Fibroblast of skin of scalp (primary cell): ENCODE measurements at places on chromosomes 3 and 15.
A peak's percentile ranks its signal among the peaks of the same experiment; 100 is the strongest.

DNA sequence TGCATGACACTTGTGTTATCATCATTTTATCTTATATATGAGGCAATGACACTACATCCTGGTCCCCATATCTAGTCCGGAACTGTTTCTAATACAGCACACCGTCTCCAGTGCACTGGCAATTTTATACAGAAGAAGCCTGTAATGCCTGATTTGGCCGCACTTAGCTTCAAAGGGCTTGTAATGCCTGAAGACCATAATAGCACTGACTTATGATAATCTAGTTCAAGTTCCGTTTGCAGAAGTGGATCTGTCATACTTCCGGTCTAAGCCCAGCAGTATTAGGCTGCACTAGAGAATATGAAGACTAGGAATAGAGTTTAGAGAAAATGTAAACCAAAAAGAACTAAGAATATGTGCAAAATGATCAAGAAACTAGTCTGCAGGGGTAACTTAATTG lies 1.3 kb downstream of the BNIP2 start:
- peak; percentile 13 for DNase-seq

GRCh38 chr3:30227571-30228301 lies 378.7 kb upstream of the TGFBR2 start:
- peak; percentile 92 for DNase-seq

GRCh38 chr3:132009241-132009640 lies 25.6 kb downstream of the CPNE4 start:
- DNase-seq, result peak; percentile 14

DNA sequence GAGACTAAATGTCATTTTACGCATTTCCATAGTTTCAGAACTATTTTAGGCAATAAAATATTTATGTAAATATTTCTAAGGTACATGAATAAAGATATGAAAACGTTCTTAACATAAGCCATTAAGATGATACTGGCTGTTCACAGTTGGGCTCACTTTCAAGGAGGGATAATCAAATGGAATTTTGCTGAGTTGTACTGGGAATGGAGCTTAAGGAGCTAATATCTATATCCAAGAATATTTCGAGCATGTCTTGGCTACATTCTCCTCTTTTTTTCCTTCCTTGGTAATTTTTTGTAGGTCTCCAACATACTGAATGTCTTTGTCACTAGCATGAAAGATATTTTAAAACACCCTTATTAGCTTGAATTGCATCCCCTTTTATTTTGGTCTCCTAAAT lies 383.4 kb downstream of the RAP2B start:
- DNase-seq, result peak; percentile 2

DNA sequence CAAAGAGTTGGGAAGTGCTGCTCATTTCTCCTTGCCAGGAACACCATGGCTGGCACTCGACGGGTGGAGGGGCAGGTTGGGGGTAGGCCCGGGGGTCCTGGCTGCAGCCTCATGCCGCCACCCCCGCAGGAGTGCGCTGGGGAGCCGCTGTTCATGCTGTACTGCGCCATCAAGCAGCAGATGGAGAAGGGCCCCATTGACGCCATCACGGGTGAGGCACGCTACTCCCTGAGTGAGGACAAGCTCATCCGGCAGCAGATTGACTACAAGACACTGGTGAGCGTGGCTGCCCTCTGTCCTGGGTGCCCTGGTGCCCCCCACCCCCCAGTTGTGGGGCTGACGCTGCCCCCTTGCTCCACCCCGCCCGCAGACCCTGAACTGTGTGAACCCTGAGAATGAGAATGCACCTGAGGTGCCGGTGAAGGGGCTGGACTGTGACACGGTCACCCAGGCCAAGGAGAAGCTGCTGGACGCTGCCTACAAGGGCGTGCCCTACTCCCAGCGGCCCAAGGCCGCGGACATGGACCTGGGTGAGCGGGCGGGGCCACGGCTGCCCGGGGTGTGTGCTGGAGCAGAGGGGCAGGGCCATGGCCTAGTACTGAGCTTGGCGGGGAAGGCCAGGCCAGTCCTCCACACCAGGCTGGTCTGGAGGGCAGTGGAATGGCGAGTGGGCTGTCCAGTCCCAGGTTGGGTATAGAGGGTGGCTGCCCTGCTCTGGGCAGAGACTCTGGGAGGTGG lies 45.1 kb downstream of the PLXNA1 start:
- DNase-seq, result no peak

DNA sequence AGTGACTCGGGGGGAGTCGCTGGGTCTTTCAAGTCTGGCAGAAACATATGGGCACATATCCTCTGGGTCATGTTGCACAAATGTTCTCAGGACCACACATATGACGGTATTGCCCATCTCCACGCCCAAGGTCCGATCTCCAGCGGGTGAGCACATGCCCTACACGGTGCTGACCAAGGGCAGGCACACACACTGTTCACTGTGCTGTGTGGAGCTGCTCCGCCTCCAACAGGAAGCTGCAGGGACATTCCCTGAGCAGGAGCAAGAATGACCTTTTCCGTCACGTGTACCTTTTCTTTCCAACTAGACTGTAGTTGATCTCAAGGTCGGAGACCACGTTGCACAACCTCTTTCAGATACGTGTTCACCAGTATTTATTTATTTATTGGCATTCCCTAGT lies 41.7 kb upstream of the B3GNT5 start:
- DNase-seq, result no peak

GRCh38 chr3:177250151-177250550 lies 52.9 kb upstream of the TBL1XR1 start:
- peak; percentile 54 for DNase-seq

DNA sequence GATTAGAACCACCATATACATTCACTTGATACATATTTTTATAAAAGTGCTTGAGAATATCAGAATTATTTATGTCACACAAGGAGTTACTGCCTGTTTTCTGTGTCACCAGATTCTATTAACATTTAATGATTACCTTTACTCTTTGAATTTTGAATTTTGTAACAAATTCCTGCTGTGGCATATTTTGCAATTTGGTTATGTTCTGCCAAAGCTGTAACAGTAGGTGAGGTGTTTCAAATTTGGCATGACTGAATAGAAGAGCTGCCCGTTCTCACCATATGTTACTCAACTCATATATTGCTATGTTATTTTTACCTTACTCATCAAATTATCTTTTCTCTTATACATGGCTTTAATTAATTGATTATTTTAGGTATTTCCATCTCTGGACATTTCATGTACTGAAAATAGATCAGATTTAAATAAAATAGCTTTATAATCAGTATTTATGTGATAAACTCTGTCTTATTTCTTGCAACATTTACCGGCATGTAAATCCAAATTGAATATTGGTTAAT lies 18.9 kb downstream of the PML start:
- no peak for DNase-seq
